ENCODE measurements at places on chromosomes 12 and 14.

- no peak for DNase-seq
Measured at GRCh38 chr14:78834766-78835451, 664.7 kb downstream of the NRXN3 start.

- DNase-seq: no peak
Measured at GRCh38 chr12:98863167-98863566, 218.1 kb downstream of the APAF1 start.

- no peak for DNase-seq
Measured at GRCh38 chr12:105920161-105920684, 218.5 kb downstream of the NUAK1 start.

- DNase-seq: no peak
Measured at GRCh38 chr12:24038211-24038997, 88.9 kb upstream of the SOX5 start.

- DNase-seq: no peak
Measured at GRCh38 chr12:92601176-92601575, 101.6 kb upstream of the PLEKHG7 start.

- DNase-seq: no peak
Measured at GRCh38 chr12:130480887-130481286, 143.2 kb downstream of the PIWIL1 start.

DNA sequence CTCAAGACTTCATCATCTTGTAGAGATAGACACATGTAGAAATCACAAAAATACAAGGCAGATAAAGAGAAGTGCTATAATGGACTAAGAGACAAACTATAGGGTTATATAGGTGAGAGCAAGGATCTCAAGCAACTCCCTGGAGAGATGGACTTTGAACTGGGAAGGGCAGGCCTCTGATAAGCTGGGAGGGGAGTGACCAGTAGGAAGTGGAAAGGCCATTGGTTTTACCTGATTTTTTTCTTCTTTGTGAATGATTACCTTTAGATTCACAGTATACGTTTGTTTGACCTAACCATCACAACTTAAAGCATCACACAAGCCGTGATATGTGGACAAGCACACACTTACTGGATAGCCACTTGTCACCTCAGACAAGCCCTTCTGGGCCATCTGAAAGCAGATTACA is 5.2 kb upstream of the TEP1 start:
- no peak for DNase-seq

DNA sequence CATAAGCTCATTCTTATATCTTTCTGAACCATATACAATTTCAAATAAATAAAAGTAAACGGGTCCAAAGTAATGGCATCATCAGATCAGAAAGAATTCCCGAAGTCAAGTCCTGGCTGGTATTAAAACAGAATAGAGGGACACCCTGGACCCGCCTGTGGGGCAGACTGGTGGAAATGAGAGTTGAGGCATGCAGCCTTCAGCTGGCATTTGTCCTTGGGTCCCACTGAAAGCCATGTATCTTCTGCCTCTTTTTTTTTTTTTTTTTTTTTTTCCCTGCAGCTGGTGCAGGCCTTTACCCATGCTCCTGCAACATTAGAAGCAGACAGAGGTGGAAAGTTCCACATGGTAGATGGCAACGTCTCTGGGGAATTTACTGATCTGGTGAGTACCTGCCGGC is 9.9 kb downstream of the AHSA1 start:
- DNase-seq: no peak

DNA sequence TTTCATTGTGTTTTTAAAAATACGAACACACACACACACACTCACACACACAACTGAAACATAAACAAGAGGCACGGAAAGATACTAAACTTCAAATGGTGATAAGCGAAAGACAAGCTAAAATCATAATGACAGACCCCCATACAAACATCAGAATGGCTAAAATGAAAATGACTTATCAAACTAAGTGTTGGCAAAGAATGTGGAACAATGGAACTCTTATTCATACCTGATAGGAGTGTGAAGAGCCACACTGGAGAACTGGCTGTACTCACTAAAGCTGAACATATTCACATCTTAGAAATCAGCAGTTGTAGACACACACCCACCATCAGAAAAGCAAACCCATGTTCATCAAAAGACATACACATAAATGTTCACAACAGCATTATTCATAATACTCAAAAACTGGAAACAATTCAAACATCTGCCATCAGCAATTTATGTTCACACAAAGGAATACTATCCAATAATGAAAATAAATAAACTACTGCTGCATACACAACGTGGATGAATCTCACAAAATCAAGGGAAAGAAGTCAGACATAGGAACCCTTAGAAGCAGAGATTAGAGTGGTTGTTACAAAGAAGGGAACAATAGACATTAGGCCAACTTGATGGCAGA is 11.8 kb downstream of the STXBP6 start:
- no peak for DNase-seq

DNA sequence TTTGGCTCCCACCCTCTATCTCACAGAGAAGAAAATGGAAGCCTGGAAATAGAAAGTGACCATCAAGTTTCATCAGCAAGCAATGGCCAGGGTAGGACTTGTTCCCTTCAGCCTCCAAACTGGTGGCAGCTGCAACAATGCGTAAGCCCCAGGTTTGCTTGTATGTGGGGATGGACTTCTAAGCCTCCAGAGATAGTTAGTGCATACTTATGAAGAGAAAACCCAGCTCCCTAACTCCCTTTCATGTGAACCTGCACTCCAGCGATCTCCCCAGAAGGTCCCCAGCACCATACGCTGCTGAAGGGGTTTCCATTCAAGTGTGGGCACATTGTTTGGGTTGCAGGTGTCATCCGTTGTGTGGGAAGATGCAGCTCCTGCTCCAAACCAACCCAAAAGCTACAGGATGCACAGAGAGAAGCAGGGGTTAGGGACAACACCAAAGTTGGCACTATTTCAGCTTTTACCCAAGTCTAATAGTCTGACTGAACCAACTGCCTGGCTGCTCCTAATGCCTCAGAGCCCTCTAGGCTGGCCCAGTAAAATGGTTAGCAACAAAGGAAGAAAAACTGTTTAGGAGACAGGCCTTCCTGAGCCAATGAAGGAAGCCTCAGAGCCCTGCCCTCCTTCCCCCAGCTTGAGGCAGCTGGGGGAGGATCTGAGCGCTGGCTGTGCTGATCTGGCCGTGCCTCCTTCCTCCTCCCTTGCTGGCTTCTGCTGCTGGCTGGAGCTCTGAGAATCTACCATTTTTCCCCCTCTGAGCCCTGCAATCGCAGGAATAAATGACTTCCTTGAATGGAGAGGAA is 12.3 kb downstream of the ZFP36L1 start:
- DNase-seq: no peak

All from stimulated activated CD4-positive, alpha-beta T cell treated with anti-CD3 and anti-CD28 coated beads, Interleukin-2, amount 100 ng/mL, for 48 hours (primary cell).